ENCODE measurements at places on chromosomes 12 and 14. TPM values are rescaled to one million over a fixed set of nuclear protein-coding genes. Genes with fewer than 3 reads are reported as not detected.

Gene CRIP1
- 87.3 TPM for total RNA-seq

DNA sequence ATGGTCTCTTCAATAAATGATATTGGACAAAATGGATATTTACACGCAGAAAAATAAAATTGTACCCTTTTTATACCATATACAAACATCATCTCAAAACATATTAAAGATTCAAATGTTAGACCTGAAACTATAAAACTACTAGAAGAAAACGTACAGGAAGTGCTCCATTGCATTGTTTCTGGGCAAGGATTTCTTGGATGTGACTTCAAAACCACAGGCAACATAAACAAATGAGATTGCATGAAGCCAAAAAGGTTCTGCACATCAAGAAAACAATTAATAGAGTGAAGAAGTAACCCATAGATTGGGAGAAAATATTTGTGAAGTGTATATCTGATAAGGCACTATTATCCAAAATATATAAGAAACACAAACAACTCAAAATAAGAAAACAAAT, 812.4 kb downstream of the NRXN3 start:
- no peak for DNase-seq

Gene PLEKHD1
- 0.04 TPM for total RNA-seq

Gene GMPR2
- 48.4 TPM for total RNA-seq

GRCh38 chr12:15520844-15521243, 198.5 kb downstream of the PTPRO start:
- DNase-seq = no peak

Gene HHIPL1
- total RNA-seq = not detected

DNA sequence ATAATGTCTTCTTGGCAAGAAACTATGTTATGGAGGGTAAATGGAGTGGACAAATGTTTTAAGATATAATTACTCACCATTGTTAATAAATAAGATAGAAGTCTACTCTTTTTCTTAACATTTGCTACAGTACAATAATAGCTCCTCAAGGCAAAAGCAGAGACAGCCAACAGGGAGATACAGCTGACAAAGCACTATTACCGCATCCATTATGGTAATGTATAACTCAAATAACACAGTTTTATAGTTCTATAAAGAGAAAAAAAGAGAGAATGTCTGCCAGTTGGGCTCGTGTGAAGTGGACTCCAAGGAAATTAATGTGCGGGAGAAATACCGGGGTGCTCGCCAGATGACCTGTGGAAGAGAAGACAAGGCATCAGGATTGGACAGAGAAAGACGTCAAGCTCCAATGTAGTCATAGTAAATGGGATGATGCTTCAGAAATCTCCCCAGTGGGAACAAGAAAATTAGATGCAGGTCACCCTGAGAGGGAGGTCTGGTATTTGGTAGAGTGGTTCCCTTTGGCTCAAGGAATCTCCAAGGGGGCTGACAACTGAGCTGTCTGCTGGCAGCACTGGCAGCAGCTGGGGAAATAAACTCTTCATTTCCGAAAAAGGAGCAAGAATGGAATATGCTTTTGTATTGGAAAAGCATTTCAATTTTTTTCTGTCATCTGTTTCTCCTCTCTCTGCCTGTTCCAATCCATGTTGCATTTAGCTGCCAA, 343.9 kb downstream of the LRFN5 start:
- no peak for DNase-seq

GRCh38 chr12:11347810-11348209, 37.6 kb upstream of the PRB4 start:
- DNase-seq = no peak

DNA sequence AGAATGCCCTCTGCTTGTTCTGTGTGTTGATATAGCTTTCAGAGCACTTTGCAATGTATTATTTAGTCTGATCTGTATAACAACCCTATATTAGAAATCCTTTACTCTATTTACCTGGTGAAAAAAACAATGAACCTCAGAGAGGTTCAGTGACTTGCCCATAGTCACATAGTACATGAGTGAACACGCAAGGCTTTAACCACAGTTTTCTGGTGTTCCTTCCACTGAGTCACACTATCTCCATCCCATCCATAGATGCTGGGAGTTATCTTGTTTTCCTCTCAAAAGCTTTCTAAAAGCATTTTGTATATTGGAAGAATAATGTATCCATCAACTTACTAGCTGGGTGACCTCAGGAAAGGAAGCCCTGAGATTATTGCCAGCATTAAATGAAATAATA, 104.5 kb downstream of the NT5DC3 start:
- no peak for DNase-seq

Gene BDKRB2
- not detected for total RNA-seq

Gene KRT80
- not detected for total RNA-seq

Gene TMEM121
- total RNA-seq = 16.7 TPM

Gene POTEG
- not detected for total RNA-seq

DNA sequence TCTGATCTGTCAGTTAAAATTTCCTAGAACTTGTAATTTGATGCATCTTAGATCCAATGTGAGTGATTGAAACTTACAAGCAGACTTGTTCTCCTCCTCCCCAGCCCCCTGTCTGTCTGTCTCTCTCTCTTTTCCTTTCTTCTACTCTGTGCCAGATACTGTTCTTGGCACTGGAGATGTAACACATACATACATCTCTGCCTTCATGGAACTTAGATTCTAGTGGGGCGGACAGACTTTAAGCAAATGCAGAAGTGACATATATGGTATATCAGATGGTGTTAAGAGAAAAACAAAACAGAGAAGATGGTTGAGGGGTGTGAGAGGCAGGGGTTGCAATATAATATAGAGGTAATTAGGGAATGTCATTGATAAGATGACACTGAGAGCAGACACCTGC, 6.6 kb downstream of the CHST11 start:
- DNase-seq = no peak

DNA sequence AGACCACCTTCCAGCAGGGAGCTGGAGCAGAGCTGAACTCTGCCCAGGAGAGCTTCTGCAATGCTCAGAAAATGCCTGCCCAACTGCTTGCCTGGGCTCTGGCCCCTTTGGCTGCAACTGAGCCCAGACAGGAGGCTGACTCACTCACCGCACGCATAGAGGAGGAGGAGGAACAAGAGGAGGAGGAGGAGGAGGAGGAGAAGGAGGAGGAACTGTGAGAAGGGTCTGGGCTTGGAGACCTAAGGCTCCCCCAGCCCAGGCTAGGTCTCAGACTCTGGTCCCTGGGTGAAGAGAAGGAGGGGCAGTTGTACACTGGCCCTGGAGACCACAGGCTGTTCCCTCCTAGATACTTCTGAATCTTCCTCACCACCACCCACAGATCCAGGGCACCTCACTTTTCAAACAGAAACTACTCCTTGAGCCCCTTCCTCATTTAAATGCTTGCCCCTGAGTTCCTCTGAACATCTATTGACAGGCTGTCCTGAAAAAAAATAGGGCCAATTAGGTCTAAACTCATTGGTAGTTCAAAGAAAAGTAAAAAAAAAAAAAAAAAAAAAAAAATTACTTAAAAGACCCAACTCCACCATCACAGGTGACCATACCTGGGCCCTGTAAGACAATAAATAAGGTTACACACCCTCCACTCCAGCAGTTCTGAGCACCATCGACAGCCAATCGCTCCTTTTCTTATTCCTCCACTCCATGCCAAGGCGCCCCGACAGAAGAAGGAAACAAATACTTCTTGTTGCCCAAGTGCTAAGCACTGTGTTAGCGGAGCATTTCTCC, 674 bp downstream of the VDR start:
- DNase-seq = peak; percentile 70

GRCh38 chr12:56785141-56785865, 22.2 kb downstream of the HSD17B6 start:
- no peak for DNase-seq

Gene PLA2G1B
- not detected for total RNA-seq

GRCh38 chr12:13581031-13581430, 384.5 kb downstream of the EMP1 start:
- DNase-seq = no peak

DNA sequence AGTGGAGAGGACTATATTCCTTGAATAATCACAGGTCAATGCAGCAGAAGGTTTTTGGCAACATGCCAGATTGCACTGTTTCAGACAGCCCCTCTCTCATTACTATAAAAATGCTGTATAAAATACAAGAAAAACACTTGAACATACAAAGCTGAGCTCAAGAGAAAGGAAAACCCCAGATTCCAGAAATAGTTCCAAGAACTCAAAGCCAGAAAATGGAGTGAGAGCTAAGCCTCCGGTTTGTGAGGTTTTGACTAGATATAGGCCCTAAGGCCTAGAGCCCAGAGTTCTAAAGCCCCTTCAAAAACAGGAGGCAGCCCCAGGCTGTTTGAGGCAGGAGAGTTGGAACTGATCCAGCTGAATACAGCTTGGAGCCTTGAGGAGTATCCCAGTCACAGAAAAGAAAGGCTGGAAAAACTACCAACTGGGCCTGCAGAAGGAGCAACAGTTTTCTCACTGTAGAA, 29.4 kb upstream of the ACTN1 start:
- DNase-seq = no peak

DNA sequence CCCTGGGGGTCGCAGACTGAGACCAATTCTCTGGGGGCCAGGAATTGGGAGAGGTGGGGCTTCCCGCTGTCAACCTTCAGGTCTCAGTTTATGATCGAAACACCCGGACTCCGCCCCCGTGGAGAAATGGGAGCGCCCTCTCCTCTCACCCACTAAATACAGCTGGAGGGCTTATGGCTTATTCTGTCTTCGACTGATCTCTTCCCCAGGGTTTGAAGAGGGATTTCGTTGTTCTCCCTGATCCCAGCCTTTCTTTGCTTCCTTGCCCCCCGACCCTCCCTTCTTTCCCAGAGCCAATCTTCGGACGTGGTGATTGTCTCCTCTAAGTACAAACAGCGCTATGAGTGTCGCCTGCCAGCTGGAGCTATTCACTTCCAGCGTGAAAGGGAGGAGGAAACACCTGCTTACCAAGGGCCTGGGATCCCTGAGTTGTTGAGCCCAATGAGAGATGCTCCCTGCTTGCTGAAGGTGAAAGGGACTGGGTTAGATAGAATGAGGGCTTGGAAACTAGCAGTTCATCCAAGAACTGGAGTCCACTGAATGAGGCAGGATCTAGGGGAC, 607 bp downstream of the OS9 start:
- peak; percentile 17 for DNase-seq

Gene CD4
- 2.5 TPM for total RNA-seq

Gene RNASE9
- not detected for total RNA-seq

- DNase-seq = no peak
Observed at GRCh38 chr12:115452751-115453281, 768.8 kb upstream of the TBX3 start.

GRCh38 chr14:83128783-83129182, 1595.1 kb upstream of the SEL1L start:
- DNase-seq = no peak

DNA sequence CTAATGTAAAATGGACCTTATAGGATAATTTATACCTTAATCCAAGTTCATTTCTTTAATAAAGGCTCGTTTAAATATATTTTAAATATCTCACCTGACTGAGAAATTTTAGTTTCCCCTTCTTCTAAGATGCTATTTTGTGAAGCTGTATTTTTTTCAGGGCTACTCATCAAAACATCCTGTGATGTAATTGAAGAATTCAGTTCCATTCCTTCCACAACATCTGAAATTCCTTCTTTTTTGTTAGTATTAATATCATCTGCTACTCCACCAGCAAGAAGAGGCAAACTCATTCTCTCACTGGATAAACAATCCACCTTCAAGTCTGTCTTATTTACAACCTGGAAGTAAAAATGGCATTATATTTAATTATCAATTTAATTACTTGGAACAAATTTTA, 22.5 kb downstream of the LGALS3 start:
- no peak for DNase-seq

DNA sequence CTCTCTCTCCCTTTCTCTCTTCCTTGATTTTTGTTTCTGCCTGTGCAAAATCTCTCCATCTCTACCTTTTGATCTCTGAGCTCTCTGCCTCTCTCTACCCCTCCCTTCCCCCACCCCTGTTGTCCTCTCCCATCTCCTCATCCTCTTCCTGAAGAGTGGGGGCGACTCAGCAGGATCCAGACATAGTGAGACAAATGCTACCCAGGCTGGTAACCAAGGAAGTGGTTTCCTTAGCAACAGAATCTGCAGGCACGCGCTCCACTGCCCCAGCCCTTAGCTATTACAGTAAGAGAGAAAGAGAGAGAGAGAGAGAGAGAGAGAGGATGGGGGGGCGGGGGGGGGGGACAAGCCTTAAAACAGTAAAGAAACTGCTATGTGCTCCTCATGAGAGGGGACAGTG, 85.6 kb downstream of the CMKLR1 start:
- no peak for DNase-seq

DNA sequence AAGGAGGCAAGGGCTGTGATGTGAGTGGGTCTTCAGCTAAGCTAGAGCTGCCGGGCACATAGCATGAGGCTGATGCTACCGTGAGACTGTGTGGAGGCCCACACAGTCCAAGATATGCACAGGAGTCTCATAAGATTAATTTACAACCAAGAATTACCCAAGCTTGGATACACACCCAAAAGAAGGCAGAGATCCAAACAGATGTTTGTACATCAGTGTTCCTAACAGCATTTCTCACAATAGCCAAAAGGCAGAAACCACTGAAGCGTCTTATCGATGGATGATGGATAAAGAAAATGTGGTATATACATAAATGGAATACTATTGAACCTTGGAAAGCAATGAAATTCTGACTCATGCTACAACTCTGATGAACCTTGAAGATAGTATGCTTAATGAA, 40.8 kb upstream of the RIC8B start:
- no peak for DNase-seq

Gene MYH6
- total RNA-seq = not detected

DNA sequence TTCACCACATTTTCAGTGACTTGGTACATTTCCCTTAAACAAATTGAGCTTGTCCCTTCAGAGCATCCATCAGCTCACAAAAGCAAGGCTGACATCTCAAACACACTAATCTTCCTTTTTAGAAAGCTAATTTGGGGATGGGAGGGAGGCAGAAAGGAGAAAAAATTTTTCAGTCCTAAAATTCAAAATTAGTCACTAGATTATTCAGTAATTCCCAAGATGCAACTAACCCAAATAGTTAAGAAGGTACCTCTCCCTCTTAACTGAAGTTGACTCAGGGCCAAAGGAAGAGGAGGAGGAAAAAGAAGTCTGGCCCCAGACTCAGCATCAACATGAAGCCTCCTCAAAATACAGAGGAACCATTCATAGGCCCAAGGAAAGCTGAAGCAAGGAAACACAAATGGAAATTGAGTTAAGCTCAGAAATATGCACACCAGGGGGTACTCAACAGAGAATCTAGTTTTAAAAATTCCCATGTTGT, 21.7 kb downstream of the CBX5 start:
- DNase-seq = no peak

GRCh38 chr12:74145328-74145727, 392.3 kb upstream of the ATXN7L3B start:
- no peak for DNase-seq

Gene BATF
- 46.2 TPM for total RNA-seq

DNA sequence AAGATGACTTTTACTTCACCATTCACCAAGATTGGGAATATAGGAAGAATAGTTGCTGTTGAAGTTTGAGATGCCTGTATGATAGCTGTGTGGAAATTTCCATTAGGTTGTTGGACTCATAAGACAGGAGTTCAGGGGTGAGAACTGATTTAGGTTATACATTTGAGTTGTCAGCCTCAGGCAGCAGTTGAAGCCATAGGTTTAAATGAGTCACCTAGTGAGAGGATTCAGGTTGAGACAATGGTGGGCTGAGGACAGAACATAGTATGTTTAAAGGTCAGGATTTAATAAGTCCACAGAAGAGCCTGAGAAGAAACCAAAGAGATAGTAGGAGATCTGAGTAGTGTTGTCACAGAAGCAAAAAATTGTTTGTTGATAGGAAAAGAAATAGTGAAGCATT, 63.6 kb upstream of the MON2 start:
- DNase-seq = peak; percentile 6

Gene LRRC9
- 0.56 TPM for total RNA-seq

Gene BTBD6
- 35.2 TPM for total RNA-seq
